ENCODE measurements at places on chromosomes 3 and 15. TPM values are rescaled to one million over a fixed set of nuclear protein-coding genes. Genes with fewer than 3 reads are reported as not detected.

DNA sequence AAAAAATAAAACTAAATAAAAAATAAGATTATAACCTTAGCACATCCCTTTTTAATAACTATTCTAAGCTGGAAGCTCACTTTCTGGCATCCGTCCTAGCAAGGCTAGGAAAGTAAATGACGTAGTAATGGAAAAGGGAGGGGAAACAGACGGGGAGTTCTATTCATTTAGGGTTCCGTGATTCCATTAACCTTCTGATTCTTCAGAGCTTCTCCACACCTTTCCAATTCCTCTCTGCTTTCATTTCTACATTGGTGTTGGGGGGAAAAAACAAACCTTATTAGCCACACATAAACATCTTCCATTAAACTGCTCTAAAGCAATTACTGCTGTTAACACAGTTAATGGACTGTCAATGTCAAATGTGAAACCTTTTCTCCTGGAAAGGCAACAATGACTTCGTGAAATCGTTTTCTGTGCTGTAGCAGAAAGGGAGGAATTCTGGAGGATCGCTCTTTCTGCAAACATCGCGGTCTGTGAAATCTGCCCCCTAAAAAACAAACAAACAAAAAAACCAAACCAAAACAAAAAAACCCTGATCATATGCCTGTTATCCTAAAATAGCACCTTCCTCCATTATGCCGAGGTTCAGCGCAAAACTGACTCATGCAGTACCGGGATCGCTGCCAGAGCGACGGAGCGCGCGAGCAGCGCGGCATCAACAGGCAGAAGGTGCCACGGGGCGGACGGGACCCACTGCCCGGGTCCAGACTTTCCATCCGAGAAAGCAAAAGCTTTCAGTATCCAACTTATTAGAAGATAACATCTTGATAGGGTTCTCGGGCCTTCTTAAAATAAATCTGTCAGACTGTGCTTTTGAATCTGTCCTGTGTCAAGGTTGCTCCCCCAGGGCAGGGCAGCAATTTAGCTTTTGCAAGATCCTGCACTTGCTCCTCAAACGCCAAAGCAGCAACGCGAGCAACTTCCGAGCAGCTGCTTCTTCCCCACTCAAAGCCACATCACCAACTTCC, 156.2 kb downstream of the FGF12 start:
- DNase-seq: no peak

The HACD3 gene
- 159 TPM for polyA plus RNA-seq

DNA sequence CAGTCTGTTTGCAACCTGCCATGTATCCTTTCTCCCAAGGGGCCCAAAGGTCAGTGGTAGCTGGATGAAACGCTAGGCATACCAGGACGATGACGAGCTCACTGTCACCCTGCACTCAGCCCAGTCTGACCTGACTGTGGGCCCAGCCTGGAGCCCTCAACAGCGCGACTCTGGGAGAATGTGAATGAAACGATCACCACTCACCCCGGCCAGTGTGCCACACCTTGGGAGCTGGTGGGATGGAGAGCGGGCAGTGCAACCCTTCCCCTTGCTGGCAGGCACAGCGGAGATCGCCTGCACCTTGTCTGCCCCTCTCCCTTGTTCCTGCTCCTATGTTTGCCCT, 27.2 kb downstream of the SRPRB start:
- no peak for DNase-seq

- no peak for DNase-seq
Measured at GRCh38 chr3:70982700-70983140, 600.8 kb downstream of the FOXP1 start.

The CASR gene
- 22.8 TPM for polyA plus RNA-seq
